ENCODE measurements at places on chromosomes 2 and 18.

DNA sequence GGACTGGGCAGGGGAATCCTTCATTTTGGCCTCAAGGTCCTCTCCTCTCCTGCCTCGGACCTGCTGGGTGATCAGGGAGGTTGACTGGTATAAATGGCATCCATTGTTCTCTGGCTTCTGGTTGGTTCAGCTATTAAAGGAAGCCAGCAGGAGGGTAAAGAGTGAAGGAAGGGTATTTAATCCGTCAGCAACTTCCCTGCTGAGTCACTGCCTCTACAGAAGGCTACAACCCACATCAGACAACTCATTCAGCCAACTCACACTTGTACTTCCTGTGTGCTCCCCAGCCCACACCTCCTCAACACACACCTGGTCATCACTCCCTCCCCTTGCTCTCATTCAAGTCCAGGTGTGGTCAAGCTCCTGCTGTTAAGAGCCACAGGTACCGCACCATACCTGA lies 68.3 kb upstream of the MRPS9 start:
- no peak for DNase-seq

GRCh38 chr18:60541661-60542060 lies 169.1 kb upstream of the MC4R start:
- DNase-seq = no peak

- DNase-seq = no peak
These were observed 61.4 kb upstream of the CCDC195 start for GRCh38 chr2:224777559-224777930.

GRCh38 chr2:209501579-209501978 lies 77.7 kb downstream of the MAP2 start:
- DNase-seq = no peak

DNA sequence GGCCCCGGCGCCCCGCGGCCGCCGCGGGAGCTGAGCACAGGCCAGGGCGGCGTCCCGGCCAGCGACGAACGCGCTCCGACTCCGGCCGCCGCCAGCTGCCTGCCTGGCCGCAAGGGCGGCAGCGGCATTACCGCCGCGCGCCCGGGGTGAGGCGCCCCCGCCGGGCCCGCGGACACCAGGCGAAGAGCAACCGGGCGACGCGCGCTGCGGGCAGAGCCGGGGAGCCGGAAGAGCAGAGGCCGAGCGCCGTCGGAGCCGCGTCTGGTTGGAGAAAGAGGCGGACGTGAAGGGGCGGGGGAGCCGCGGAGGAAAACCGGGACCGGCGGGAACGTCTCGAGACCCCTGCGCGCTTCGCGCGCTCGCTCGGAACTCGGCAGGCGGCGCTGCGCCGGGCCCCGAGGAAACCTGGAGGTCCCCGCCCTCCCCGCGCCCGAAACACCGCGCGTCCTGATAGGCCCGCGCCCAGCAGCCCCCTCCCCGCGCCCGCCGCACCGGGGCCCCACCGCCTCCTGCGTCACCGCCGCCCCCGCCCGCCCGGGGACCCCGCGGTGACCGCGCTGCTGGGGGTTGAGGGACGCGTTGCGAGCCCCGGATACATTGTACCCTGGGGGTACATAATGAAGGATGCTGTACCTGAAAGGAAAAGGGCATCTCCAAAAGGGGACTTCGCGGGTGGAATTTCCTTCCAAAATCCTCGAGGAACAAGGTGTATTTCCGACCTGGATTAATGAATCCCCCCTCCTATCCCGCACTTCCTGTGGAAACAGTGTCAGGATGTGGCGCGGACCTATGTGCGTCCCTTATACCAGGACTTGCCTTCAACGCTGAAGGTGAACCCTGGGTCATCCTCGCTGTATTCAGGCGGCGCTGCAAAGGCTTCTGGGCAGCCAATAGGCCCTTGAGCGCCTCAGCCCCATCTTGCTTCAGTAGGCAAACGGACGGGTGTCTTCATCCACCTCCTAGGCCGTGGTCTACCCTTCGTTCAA lies 1.0 kb upstream of the B4GALT6 start:
- peak; percentile 84 for DNase-seq

DNA sequence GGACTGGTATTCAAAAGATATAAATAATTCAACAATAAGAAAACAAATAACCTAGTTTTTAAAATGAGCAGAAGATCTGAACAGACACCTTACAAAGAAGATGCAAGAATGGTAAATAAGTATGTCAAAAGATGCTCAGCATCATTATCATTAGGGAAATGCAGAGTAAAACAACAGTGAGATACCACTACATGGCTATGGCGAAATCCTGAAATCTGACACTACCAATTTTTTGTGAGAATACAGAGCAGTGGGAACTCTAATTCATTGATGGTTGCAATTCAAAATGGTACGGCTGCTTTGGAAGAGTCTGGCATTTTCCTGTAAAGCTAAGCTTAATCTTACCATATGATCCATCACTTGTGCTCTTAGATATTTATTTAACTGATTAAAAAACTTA lies 151.8 kb downstream of the UBR3 start:
- DNase-seq = no peak

DNA sequence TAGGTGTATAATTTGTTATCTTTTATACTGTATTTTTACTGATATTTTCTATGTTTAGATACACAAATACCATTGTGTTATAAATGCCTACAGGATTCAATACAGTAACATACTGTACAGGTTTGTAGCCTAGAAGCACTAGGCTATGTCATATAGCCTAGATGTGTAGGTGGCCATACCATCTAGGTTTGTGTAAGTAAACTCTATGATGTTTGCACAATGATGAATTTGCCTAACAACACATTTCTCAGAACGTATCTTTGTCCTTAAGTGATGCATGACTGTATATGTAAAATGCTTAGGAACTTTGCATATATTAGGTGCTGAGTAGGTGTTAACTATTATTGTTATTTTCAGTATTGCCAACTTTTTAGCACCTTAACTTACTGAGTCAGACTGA lies 17.3 kb downstream of the UNC80 start:
- no peak for DNase-seq

GRCh38 chr2:24734741-24735140 lies 58.5 kb downstream of the PTRHD1 start:
- no peak for DNase-seq

GRCh38 chr18:38456253-38456652 lies 890.7 kb upstream of the CELF4 start:
- no peak for DNase-seq

DNA sequence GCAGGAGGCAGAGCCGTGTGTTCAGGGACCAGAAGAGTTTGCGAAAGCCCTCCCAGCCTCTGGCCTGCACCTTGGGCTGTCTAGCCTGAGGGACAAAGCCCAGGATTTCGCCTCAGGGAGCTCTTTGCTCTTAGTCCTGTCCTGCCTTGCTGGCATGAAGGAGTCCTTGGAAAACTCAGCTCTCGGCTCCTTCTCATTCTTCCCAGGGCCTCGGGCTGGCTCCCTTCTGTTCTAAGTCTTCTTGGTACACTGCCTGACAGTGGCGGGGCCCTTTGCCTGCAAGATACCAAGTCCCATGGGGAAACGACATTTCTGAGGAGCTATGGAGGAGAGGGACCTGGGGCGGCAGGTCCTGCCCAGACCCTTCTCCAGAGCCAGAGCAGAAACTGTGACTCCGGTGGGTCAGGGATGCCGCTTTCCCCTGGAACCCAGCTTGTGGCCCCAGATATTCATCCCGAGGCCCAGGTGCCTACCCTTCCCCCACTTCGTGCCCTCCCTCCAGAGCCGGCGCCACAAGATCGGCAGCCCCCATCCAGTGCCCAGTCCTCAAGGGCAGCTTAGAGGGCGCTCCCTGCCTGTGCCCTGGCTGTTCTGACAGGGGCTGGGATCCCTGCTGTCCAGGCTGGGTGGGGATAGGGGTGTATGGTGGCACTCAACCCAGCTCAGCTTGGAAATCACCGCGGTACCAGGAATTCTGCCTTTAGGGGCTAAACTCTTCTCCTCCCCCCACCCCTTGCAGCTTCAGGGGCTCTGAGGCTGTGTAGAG lies 5.5 kb upstream of the CYP26B1 start:
- peak; percentile 4 for DNase-seq

- DNase-seq = peak; percentile 75
These were observed 4.4 kb downstream of the ACTR3 start for GRCh38 chr2:113894156-113894743.

GRCh38 chr18:76131738-76132137 lies 363.3 kb downstream of the ZNF516 start:
- no peak for DNase-seq

GRCh38 chr2:45259547-45260160 lies 250.4 kb upstream of the SIX2 start:
- no peak for DNase-seq

DNA sequence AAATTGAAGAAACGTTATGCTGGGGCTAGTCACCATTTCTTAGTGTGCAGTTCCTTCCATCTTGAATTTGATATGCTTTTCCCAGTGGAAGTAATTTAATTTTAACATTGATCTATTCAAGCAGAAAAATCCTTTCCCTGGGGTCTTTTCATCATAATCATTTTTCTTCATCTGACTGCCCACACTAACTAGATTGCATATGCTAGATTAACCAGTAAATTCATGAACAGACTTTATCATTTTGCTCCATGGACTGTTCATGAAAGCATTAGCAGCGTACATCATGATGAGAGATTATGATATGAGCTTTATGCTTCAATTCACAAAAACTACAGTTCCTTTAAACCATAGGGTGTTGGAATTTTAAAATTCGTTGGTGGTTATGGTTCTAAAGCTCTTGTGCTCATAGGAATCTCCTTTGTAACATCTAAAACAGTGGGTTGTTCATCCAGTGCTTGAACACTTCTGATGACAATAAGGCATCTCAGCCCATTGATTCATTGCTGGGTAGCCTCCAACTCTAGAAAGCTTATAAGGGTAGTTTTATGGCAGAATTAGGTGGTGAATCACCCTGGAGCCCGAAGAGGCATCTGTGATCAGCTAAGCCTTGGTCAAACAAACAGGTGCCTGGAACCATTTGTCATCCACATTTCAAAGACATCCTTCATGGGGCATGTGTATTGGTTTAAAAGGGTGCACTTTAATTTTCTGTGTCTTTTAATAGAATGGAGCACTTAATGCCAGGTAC lies 77.2 kb upstream of the NDUFV2 start:
- peak; percentile 55 for DNase-seq

DNA sequence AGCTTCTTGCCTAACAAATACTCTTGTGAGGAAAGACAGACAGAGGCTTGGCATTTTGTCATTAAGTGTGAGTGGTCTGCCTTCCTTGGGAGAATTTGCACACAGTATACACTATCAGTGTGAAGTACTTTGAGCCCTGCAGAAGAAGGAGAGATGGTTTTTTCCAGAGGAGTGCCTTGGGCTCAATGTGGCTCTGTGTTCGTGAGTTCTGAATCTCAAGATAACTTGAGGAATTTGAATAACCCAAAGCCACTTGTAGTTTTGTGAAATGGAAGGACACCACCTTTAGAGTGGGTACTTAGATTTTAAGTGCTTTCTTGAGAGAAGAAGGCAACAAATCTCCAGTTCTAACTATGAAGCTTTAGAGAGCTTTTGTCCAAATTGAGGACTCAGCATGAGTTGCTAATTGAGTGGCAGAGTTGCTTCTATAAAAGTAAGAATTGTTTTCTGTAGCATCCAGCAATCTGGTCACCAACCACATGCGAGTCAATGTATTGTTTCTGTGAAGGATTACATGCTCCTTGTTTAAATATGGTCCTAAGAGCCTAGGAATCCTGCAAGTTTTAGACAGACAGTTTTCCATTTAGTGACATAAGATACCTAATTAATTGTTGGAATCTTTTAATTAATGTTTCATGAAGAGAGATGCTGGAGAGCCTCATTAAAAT lies 68.3 kb downstream of the BABAM2 start:
- DNase-seq = no peak

GRCh38 chr2:170949415-170949814 lies 20.4 kb downstream of the GORASP2 start:
- DNase-seq = no peak

GRCh38 chr2:75146606-75147332 lies 52.6 kb downstream of the TACR1 start:
- DNase-seq = peak; percentile 37

DNA sequence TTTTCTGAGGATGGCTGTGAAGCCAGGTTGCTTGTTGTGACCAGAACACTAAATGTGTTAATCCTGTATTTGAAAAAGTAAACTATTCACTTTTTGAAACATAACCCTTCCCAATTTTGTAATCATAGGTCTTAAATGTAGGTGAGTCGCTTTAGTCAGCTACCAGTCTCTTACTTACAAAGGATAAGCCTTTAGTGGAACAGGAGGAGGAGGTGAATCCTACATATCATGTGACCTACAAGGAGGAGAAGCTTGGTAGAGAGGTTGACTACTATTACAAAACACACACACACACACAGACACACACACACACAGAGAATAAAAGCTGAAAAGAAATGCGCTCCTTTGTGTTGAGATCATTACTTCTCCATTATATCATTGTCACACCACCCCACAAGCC lies 59.9 kb upstream of the SPAG16 start:
- DNase-seq = no peak

GRCh38 chr2:177556153-177556552 lies 163.6 kb downstream of the AGPS start:
- DNase-seq = no peak

- peak; percentile 45 for DNase-seq
These were observed 244.8 kb downstream of the PRKCE start for GRCh38 chr2:45896311-45896710.

DNA sequence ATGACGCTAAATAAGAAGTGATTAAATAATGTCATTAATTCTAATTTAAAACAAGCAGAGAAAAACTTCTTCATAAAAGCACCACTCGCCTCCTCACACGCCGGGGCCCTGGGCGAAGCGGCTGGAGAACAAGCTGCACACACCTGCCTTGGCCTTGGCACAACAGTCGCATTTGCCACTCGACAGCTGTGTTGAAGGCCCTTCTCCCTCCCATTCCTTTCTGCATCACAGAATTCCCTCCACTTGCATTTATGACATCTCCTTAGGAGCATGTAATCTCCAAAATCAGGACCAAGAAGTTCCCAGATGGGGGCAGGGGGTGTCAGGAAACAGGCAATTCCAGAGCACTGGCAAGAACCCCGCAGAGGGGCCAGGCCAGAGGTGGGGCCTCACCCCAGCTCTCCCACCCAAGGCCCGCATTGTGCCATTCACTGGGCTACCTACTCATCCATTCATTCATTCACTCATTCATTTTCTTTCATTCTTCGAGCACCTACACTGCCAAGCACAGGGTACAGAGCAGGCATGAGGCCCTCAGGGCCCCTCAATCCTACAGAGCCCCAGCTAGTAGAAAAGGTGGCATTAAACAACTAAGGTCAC lies 6.4 kb downstream of the HDAC4 start:
- DNase-seq = no peak

- no peak for DNase-seq
These were observed 97.9 kb upstream of the DLX2 start for GRCh38 chr2:172200495-172201085.

- DNase-seq = no peak
These were observed 371.5 kb downstream of the LNPK start for GRCh38 chr2:175630280-175631244.

GRCh38 chr2:147714582-147714981 lies 130.2 kb upstream of the ACVR2A start:
- DNase-seq = no peak

Measured in AG20443 (cell line).